ENCODE measurements at places on chromosomes 3 and 15. TPM values are rescaled to one million over a fixed set of nuclear protein-coding genes. Genes with fewer than 3 reads are reported as not detected.

ZBTB47 gene
- polyA plus RNA-seq, result 48.2 TPM

- DNase-seq, result no peak
Measured at GRCh38 chr3:11221818-11222415, 50.3 kb upstream of the ATG7 start.

- DNase-seq, result no peak
Measured at GRCh38 chr3:32106929-32107362, 526 bp downstream of the GPD1L start.

SCN11A gene
- 0.32 TPM for polyA plus RNA-seq

DNA sequence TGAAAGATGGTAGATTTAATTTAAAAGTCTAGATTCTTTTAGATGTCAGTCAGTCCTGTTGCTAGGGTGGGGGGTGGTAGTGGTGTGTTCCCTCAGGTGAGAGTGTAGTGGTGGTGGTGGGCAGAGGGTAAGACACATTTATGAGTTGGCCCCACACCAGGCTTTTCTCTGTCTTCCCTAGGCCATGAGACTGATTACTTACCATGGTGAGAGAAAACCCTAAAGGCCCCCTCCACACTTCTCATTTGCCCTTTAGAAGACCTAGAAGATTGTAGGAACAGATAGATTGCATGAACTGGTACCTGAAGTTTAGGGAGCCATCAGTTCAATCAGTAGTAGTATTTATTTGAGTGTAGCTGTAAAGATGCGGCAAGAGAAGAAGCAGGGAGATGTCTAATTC, 20.9 kb downstream of the FNDC3B start:
- no peak for DNase-seq

- no peak for DNase-seq
Measured at GRCh38 chr15:90808517-90809235, 59.7 kb upstream of the FURIN start.

DNA sequence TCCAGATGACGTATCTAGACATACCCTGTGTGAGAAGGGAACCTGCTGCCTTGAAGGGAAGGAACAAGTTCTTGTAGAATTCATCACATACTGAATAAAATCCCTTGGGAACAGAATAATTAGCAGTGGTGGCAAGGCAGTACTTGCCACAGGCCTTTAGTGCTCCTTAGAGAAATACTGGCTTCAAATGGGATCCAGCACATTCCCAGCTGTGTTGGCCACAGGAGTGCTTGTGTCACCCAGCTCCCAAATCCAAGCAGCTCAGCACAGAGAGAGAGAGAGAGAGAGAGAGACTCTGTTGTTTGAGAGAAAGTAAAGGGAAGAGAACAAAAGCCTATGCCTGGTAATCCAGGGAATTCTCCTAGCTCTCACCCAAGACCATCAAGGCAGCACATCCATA, 969.0 kb upstream of the ALCAM start:
- no peak for DNase-seq
